HAP-1 (cell line): ENCODE measurements at places on chromosomes 2 and 18.

DNA sequence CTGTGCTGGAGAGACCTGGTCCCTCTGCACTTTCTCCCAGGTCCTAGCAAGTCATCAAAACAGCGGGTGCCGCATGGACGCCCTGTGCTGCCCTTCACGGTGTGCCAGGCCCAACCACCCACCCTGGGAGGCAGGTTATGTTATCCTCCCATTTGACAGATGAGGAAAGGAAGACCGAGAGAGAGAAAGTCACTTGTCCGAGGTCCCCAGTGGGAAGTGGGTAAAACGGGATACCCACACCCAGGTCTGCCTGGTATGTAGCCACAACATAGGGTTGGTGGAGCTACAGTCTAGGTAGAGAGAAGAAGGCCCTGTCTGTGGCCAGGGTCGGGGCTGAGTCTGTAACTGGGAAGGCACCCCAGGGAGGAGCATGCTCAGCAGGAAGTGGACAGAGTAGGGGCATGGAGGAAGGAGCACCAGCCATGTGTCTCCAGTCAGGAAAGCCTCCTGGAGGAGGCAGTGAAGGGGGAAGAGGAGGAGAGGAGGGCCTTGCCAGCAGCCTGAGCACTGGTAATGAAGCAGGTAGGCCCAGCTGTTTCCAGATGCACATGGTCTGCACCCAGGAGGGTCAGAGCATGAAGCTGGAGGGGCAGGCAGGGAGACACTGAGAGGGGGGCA, 98.4 kb downstream of the ZFP36L2 start:
- DNase-seq, result no peak

- no peak for DNase-seq
Measured at GRCh38 chr2:188518381-188518780, 226.7 kb downstream of the GULP1 start.

DNA sequence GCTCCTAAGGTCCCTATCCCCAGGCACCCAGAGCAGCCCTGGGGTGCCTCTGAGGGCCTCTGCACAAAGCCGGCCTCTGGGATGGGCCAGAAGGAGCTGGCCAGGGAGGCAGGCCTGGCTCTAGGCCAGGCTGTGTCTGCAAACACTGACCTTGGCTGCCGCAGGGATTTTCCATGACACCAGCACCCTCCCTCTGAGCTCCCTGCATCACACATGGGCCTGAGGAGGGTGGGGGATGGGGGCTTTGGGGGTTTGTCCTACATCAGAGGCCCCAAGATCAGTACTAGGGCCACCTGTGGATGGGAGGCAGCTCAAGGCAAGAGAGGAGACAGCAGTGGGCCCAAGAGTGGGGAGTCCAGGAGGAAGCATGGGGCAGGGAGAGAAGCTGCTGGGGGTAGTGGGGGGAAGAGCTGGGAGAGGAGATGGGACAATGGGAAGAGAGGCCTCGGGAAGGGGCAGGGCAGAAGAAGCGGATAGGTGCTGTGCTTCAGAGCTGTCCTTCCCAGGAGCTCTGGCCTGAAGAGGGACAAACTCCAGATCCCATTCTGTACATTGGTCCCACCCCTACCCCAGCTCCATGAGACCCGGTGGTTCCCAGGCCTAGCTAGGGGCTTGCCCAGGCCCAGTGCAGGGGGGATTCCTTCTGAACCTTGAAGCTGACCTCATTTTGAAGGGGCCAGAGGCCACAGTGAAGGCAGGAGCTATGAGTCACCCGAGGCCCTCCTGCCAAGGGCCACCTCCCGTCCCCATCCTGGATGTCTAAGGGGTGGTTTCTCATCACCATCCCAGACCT, 28.0 kb downstream of the KCNK3 start:
- DNase-seq, result no peak

GRCh38 chr2:113058998-113059960, at the start of gene IL36RN:
Gene IL36RN (plus strand): TSS chr2:113059198. CDS start chr2:113059439, 241 bp downstream.
- DNase-seq, result no peak

DNA sequence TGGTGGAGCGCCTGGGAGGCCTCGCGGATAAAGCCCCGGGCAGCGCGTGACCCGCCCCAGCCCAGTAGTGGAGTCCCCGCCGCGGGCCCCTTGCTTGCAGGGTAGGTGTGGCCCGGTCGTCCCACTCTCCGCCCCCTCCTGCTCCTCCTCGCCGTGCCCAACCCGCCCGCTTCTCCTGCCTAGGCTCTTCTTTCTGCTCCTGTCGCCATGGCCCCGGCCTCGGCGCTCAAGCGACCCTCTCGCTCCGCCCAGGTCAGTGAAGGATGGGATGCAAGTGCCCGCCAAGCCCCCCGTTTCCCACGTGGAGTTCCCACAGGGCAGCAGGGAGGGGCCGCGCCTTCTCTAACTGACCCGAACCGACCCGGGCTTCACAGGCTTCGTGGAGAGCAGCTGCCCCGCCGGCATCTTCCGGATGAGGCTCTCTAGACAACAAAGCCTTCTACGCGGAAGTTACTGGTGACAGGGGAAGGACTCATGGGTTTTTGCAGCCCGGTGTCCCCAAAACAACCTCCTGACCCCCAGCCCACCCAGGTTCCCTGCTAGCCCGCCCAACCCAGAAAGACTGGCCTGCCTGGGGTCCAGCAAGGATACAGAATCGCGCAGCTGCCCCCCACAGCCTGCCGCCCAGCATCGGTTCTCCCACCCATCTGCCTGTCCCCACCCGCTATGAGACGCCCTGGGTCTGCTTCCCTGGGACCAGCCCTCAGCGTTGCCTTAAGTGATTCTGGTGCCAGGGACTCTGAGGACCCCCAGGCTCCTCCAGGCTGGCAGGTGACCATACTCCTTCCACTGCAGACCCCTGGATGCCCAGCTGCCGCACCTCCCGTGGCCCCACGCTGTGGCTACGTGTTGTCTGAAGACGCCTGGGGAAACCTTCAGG, 32.8 kb downstream of the TTC32 start:
- DNase-seq, result no peak

DNA sequence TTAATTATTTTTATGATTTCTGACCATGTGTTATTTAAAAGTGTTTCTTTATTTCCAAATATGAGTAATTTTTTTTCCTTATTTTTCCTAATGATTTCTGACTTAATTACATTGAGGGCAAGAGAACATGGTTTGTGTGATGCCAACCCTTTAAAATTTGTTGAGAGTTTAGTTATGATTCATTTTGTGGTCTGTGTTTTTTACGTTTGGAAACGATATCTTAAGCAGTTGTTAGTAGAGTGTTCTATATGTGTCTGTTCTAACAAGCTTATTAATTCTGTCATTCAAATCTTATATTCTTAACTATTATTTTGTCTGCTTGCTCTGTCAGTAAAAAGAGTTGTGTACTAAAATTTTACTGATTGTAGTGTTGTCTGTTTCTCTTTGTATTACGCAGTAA, 15.0 kb downstream of the NAB1 start:
- DNase-seq, result no peak

- DNase-seq, result no peak
Measured at GRCh38 chr18:50982086-50982801, 14.4 kb downstream of the ELAC1 start.

DNA sequence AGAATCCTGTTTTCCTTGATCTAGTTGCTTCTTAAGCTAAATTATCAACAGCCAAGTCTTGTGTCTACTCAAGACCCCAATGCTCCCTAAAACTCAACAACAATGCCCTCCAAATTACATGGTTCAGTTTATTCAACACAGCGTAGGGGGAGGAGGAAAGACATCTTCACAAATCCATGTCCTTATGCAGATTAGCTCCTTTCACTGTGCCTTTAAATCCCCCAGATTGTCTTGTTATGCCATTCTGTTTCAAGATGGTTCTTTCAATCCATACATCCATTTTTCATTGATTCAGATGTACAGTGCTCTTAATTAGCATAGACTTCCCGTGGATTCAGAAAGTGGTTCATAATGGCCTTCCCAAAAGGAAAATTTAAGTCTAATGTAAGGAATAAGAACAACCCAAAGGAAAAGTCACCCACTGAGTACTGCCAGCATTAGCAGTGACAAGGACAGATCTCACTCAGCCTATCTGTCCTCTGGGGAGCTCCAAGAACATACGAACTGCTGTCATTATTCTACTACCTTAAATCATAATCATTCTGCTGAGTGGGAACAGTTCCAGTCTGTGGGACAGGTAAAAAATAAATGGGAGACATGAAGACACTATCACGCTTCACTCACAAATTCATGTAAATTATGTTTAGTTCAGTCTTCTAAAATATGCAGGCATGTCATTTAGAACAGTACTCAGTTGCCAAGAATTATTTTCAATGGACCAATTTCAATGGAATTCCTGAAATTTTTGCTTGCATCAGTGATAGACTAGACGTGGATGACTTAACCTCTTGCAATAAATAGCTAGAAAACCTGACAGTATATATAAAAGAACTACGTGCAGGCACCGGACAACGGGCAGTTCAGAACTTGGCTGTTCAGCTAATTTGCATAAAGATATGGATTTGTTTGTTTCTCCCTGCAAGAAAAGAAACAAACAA, 58.9 kb upstream of the RNU4ATAC start:
- peak; percentile 91 for DNase-seq

DNA sequence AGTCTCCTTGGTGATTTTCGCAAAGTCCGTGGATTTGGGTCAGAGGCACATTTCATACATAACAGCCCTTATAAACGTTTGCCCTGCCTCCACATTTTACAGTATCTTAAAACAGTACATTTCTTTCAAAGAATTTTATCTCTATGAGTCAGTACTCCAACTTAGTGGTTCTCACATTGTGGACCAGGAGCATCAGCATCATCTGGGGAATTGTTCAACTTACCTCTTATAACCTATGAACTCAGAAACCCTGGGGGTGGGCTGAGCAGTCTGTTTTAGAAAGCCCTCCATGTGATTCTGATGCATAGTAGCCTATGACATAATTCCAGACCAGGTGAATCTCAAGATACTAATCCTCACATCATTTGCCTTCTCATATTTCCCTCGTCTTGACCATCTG, 12.4 kb downstream of the SUPT7L start:
- no peak for DNase-seq

DNA sequence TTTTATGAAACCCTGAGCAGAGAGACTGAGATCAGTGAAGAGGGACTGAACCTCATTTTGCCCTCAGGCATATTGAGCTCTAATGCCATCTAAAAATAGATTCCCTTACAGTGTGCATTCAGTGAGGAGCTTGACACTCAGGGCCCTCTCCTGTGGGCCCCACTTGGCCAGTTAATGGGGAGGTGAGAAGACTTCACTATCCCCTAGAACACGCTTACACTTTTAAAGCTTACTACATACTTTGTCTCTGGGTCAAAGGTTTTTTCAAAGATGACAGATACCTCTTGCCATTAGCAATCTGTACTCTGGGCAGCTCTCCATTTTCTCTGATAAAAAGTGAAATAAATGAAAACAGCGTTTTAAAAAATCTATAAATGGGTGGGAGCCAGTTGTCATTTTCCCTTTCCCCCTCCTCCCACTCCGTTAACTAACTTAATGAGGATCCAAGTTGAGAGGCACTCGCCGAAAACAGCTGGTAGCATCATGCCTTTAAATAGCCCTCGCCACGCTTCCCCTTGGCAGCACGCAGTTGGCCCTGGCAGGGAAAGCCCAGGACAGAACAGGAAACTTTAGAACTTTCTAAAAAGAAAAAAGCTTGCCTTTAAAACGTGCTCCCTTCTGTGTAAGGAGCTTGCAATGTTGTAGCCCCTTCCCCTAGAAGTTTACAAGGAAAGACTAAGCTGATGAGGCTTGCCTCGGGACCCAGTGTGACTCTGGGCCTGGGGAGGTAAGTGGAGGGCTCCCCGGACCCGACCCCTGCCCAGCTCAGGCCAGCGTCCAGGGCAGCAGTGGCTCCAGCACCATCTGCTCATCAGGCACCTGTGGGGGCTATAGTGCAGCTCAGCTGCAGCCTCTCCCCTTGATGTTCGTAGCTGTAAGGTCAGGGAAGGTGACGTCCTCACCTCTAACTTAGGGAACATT, 58.8 kb upstream of the FOSL2 start:
- no peak for DNase-seq
